ENCODE measurements at places on chromosomes 5 and 9.

DNA sequence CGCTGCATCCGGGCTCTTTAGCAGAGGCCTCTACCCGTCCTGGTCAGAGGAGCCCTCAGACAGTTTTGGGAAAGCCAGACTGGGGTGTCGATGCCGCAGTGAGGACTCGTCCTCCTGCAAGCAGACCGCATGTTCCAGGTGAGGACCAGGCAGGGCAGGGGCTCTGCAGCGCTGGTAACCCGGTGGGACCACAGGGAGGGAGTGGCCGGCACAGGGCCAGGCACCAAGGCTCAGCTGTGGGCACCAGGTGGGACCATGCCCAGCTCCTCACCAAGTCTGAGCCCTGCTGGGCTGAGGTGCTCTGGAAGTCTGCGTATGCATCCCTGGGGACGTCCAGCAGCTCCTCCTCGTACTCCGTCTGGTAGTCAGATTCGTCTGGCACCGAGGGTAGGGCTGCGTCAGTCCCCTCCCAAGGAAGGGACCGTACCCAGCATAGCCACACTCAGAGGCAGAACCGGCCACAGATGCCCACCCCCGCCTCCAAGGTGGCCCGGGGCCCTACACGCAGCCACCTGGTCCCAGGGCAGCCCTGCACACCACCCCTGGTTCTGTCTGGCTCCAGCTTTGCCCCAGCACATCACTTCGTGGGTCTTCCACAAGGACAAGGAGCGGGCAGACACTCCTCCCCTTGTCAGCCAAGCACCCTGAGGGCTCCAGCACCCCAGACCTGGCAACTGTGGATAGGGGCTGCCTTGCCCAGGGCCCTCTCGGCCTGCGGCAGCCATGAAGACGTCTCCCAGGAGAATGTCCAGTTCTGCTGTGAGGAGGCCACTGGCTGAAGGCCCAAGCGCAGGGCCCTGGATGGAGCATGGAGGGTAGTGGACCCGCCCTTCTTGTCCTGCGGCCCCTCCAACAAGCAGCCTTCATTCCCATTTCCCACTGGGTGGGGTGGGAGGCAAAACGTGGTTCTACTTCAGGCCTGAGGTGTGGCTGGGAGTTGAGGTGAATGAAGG, 1.5 kb upstream of the NSMF start:
- peak; percentile 27 for DNase-seq

DNA sequence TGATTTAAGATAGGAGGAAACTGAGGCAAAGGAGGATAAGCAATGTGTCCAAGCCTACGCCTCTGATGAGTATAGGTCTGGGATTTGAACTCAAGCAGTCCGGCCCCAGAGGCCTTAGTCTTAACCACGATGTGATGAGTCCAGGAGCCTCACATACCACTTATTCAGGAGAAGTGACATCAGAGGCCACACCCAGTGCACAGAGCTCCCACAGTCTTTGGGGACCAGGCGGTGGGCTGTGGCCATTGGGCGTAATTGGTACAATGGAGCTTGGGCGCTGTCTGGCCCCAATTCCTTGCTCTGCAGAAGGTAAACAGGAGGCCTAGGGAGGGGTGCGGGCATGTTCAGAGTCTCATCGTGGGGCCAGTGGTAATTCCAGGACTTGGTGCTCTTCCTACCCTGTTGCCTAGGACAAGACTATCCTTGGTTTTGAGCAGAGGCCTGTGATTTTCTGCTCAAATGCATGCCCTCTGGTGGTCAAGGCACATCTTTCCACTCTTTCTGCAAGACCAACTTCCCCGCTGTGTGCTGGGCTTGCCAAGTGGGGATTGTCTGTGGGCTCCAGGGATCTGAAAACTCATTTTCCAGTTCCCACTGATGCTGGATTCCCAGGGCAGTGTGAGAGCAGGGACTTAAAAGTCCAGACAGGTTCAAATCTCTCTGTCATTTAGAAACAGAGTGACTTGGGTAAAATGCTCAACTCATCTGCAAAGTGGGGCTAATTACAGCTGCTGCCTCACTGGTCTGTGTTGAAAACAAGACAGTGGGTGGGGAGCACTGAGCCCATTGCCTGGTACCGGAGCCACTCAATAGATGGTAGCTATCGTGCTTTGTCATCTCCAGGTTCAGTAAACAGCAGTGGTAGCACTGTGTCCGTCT, 15.8 kb downstream of the NDST1 start:
- no peak for DNase-seq

DNA sequence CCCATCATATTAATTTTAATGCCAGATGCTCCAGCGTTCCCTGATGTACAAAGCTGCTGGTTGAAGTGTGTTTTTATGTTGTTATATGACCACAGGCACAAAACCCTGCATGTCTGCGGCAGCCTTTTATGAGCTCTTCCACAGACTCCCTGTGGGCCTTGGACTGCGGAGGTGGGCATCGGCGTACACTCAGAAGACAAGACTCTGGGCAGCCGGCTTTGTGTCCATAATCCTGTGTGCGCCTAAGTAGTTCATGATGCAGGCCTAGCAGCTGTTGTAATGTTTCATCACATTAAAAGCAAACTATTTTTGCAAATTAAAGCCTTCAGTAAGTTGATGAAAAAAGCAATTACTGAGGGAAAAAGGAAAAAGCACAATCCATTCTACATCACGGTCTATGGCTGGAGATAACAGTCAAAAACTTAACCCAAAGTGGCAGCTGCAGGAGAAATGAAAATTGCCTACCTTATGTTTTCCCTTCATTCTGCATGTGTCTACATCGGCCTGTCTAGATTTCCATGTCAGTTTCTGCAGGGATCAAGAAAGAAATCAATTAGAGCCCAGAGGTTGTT, 78.8 kb downstream of the SEMA6A start:
- no peak for DNase-seq

DNA sequence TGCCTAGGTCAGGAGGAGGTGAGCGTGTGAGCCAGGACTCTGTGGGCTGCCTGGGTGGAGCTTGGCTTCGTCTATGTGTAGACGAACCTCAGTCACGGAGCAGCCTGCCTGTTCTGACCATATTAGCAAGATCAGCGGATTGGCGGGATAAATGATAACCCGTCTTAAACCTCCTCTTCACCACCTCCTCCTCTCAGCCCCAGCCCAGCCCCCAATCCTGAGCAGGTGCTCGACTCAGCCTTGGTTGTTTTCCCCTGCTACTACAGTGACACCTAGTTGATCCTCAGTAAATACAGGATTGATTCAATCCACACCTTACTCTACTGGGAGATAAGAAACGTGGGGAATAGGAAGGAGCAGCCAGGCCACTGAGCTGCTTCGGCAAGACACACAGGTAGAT, 286.1 kb downstream of the IRX2 start:
- DNase-seq = no peak

GRCh38 chr5:134545070-134545868, 19.8 kb downstream of the JADE2 start:
- peak; percentile 53 for DNase-seq

DNA sequence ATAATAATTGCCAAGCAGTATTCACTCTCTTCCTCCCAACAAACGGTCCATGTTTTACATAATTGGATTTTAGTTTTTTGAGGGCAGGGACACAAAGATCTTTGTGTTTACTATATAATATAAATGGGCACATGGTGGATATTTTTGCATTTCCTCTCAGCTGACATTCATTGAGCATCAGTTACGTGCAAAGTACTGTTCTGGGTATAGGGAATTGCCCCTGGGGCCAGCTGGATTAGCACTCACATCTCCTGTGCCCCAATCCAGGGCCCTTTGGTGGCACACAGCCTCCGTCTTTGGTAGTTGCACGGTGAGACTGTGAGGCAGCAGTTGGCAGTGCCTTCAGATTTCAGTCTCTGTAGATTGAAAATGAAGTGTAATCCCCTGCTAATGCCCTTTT, 1.6 kb downstream of the TDRD7 start:
- no peak for DNase-seq

DNA sequence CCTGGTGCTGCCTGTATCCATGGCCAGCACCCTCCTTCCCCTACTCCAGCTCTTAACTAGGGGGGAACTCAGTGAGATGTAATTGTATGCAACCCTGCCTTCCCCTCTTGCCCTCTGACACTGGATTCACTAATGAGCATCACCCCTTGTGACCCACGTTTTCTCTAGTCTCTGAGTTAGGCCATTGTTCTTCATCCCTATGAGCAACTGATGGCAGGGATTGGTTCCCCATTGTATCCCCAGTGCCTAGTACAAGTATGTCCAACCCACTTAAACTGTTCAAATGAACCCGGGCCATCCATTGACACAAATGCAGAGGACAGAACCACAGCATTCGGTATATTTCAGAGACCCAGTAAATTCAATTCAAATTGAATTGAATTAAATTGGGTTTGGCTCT, 77.6 kb upstream of the ASTN2 start:
- no peak for DNase-seq

GRCh38 chr9:121455527-121456239, 44.0 kb downstream of the GGTA1 start:
- DNase-seq = peak; percentile 42

DNA sequence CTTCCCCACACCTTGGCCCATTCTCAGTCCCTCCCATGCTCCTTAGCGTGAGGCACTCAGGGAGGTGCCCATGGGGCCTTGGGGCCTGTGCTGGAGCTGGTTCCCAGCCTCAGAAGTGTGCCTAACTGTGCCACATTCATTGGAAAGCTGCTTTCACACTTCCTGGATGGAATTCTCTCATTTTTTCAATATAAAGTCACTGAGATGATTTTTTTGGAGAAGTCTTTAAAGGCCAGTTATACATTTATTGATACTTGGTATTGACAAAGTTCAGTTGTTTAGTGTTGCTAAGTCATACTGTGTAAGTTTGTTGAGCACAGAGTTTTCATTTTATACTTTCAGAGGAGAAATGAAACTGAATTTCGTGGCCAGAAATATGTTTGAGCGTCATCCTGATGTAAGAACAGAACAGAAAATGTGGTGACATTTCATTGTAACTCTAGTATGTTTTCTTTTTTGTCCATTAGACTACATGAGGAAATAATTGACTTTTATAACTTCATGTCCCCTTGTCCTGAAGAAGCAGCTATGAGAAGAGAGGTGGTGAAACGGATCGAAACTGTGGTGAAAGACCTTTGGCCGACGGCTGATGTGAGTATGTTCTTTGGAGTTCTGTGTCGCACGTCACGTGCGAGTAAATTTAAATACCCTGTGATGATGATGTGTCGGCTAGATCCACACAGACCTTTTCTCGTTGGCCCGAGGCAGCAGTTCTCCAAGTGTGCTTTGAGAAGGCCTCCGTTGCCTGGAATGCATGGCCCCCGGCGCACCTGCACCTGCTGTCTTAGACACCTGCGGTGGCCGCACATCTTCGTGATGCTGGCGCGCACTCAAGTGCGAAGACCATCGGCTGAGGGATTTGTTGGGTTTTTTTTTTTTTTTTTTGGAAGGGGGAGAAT, 24.1 kb downstream of the TENT4A start:
- peak; percentile 34 for DNase-seq

GRCh38 chr5:8676695-8677094, 807.7 kb downstream of the MTRR start:
- no peak for DNase-seq

DNA sequence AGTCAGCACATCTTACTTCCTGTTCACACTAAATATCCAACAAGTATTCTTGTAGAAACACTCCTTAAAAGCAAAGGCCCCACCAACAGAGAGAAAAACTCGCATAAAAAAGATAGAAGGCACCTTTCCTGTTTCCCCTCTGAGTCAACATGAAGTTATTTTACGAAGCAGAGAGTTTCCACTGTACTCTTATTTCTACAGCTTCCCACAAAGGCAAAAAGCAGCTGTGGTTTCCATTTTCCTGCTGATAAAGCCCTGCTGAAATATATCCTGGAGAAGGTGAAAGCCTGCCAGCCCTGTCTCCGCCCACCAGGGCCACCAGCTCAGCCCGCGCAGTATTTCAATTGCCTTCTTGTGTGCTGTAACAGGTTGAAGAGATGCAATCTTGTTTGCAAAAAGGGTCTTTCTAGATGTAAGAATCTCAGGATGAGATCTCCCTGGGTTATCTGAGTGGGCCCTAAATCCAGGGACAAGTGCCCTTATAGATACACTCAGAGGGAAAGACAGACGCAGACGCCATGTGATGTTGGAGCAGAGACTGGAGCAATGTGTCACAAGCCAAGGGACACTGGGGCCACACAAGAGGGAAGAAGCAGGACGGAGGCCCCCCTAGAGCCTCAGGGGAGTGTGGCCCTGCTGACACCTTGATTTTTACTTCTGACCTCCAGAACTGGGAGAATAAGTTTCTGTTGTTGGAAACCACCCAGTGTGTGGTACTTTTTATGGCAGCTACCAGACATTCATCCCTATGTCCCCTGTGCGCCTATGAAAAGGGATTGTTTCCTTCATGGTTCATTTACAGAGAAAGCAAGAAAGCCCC, 19.9 kb downstream of the SEMA4D start:
- DNase-seq = peak; percentile 74

DNA sequence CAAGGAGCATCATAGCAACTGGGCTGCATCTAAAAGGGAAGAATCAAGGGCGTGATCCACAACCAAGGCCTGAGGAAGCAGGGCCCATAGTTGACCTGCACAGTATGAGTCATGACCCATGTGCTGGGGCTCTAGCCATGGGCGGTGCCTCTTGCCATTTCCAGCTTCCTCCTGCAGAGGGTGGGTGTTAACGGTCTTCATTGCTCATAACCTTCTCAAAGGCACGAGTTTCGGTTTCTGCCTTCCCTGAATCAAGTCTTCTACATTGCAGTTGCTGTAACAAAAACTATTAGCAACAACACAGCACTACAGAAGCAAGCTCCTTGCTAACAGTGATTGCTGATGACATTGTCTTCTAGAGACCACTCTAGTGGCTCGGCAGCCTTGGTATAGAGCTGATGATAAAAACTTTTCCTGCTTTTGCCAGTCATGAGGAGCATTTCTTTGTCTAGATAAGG, 66.9 kb downstream of the CTSL start:
- DNase-seq = peak; percentile 65

DNA sequence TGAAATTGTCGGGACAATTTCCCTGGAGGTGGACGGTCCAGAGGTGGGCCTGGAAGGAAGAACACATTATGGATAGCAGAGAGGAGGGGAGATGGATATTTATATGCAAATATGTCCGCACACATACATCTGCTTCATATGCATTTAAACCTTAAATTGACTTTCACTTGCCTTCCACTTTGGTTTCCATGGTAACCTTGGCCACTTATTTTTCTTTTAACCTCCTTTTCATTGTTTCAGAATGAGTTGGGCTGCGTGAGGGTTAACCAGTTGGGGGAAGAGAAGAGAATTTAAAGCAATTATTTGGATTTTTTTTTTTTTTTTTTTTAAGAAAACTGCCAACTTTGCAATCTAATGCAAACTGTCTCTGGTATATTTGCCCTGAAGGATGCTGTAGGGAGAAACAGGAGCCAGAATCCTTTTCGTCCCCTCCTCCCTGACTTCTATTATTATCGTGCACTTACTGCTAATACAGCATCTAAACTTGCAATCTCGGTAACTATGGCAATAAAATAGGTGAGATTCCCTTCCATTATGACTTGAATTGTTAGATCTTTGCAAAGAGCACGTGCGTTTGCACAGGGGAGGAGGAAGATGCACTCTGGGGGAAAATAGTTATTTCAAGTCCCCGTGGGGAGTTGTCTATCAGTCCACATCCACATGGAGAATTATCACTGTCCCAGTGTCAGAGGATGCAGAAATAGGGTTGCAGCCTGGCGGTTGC, 35.6 kb downstream of the TLR4 start:
- no peak for DNase-seq

DNA sequence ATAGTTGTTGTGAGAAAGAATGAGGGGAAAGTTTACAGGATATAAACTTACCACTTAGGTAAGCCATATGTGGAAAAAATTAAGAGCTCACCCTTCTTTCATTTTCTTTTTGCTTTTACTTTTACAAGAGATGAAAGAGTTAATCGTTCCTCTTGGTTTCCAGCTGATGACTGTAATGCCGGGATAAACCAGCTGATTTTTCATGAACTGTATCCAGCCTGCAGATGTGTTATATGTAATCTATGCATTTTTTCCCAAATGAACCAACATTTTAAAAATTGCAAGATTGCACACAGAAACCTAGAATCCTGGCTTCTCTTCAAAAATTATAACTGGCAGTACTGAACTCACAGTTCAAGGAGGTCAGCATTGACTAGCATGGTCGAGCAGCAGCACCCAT, 185.9 kb downstream of the GRIA1 start:
- no peak for DNase-seq

All from activated T-cell treated with anti-CD3 and anti-CD28 coated beads, Interleukin-2, amount 50 U/mL, for 48 hours (primary cell).